Glomerular endothelial cell (primary cell): ENCODE measurements at places on chromosomes 3 and 15. TPM values are rescaled to one million over a fixed set of nuclear protein-coding genes. Genes with fewer than 3 reads are reported as not detected.

DNA sequence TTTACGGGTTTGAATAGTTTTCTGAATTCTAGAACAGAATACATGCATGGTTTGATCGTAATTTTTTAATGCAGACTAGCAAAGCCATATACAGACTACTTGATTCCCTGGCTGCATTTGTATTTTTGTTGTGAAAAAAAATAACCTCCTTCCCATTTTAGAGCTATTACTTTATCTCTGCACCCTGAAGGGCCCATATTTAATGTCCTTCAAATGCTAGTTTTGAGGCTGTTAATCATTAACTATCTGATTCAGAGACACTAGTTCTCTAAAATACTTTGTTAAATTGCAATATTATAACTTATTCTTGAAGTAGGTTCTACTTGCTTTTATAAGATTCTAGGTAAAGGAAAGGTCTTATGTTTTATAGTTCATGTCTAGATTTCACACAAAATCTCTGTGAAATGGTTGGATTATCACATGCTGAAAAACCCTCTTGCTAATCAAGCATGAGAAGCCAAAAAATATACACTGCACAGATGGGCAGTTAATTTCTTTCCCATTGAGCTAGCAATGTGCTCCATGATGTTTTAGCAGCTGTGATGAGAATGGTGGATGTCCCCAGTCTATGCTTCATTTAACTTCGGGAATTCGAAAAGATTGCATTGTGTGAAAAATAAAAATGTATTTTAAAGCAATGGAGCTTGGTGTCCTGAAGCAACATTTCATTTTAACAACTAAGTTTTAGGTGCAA is 634.0 kb upstream of the BCHE start:
- no peak for DNase-seq

Gene MYO5C
- total RNA-seq = 26.8 and 33.4 TPM in 2 replicates

DNA sequence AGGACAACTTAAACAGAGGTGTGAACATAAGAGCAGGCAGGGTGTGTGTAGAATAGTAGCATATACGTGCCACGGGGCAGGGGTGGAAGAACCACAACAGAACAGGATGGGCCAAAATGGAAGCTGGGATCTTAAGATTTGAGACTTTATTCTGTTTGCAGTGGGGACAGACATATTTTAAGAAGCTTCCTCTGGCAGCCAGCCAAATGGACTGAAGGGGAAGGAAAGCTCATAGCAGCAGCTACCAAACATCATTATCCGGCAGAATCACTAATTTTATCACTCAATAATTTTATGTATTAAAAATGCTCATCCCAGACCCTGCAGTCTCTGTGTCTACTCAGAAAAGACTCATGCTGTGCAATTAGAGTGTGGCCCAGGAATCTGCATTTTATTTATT is 130.9 kb upstream of the CTDSPL start:
- DNase-seq = no peak

DNA sequence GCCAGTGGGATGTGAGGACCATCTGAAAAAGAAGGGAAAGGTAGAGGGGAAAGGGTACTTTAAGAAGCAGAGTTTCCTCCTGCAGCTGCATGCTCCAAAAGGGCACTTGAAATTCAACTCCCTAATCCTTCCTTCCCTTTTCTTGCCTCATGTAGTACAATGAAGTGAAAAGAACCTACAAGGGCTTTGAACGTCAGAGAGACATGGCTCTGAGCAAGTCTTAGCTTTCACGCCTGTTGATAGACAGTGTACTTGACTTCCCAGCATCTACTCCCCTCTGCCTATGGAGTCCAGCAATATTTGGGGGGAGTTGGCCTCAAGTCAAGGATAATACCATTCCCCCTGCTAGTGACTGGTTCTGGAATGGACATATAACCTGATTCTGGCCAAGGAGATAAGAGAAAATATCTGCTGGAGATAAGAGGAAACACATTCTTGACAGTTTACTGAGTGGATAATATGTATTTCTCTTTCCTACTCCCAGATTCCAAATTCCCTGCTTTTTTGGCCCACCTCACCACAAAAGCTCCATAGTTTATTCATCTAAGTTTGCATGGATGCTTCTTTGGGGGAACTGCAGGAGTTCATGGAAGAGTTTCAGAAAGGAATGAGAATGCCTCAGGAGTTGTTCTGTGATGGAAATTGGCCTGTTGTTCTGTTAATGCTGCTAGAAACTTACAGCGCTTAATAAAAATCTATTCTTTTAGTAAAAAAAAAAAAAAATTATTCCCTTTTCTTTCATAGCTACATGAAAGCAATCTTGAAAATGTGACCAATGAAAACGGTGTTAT is 193.0 kb upstream of the TPM1 start:
- DNase-seq = no peak

GRCh38 chr15:28147801-28148200 is 48.7 kb upstream of the OCA2 start:
- DNase-seq = no peak

DNA sequence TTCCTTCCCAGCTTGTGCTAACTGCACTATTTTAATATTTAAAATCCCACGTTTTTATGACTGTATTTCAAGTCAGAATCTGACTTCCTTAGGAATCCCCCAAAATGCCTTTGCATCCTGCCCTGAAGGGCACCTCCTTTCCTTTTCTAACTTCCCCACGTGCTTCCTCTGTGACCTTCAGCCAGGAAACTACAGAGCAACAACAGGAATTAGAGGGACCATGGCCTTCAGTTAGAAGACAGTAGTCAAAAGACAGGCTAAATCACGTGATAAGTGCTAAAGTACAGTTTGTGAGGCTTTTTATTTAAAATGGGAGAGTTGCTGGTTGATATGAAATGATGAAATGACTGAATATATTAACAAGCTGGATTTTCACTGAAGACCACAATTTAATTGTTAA is 11.8 kb upstream of the ABHD10 start:
- no peak for DNase-seq

- no peak for DNase-seq
Observed at GRCh38 chr3:43995547-43996378, 245.9 kb upstream of the TOPAZ1 start.

- no peak for DNase-seq
Observed at GRCh38 chr15:92533298-92533697, 122.3 kb downstream of the FAM174B start.

DNA sequence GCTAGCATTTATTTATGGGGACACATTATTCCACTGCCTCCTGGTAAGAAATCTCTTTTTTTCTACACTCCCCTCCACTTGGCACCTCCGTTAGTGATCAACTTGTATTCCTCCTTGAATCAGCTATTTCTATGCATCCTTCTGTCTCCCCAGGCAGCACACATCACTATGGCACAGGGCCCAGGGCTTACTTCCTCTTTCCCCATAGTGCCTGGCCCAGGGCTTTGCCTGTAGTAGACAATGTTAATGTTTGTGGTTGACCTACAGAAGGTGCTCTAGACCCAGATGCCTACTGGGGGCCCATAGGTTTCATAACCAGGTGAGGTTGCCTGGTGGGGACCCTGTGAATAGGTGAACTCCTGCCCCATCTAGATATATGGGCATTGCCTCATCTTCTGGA is 44.9 kb downstream of the EPHB1 start:
- no peak for DNase-seq

- DNase-seq = no peak
Observed at GRCh38 chr3:127702151-127702578, 29.4 kb downstream of the ABTB1 start.

DNA sequence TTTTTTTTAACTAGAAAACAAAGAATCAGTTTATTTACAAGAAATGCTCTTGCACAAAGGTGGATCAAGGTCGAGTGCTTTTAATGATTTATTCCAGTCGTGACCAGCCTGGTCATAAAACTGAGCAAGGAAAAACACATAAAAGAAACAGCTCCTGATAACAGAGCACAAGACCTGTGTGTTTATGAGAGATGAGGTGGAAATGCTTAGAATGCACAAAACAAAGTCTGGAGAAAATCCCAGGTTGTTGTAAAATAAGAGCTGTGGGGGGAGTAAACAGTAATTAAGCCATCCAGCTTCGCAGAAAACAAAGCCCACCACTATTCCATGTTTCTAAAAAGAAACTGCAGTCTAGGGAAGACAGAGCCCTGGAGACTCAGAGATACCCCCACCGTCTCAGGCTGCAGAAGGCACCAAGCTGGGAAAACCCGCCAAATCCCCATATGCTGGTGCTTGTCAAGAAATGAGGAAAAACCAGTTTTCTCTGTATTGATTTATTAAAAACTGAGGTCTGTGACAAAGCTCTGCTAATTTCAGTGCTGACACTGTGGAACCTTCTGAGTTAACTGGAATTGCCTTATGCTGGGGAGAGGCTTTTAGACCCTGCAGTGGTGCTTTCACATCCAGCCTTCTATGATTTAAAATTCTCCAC is 139.3 kb downstream of the ADAMTS17 start:
- no peak for DNase-seq

Gene NAALADL2
- 0.19 and 1.3 TPM in 2 replicates for total RNA-seq

Gene SPATA12
- total RNA-seq = 0.15 and 0.18 TPM in 2 replicates

Gene BCHE
- total RNA-seq = 29.0 and 29.1 TPM in 2 replicates

GRCh38 chr3:170429050-170429449 is 10.4 kb downstream of the CLDN11 start:
- no peak for DNase-seq

Gene TIPARP
- 38.1 and 44.7 TPM in 2 replicates for total RNA-seq

DNA sequence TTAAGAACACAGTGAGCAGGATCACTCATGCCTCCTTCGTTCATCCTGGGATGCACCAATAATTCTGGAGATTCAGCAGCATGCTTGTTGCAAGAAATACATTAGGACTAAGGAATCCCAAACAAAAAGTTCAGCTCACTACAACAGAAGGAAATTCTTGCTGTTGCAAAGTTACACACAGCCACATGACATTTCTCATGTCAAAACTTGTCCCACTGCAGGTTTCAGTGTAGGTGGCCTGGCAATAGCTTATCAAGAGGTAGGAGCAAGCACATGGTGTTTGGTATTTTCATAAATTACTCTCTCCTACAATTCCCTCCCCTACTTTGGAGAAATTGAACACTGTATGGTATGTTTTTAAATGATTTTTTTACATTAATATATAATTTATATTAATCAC is 399.6 kb upstream of the EPHA3 start:
- no peak for DNase-seq

DNA sequence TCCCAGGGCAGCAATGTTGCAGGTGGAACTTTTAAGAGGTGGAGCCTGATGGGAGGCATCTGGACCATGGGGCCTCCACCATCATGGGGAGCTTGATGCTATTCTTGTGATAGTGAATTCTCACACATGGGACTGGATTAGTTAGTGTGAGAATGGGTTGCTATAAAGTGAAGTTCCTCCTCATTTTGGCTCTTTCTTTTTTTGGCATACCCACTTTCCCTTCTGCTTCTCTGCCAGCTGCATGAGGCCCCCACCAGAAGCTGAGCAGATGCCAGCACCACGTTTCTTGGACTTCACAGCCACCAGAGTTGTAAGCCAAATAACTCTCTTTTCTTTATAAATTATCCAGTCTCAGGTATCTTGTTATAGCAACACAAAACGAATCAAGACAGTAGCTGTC is 101.0 kb downstream of the PEX5L start:
- no peak for DNase-seq

DNA sequence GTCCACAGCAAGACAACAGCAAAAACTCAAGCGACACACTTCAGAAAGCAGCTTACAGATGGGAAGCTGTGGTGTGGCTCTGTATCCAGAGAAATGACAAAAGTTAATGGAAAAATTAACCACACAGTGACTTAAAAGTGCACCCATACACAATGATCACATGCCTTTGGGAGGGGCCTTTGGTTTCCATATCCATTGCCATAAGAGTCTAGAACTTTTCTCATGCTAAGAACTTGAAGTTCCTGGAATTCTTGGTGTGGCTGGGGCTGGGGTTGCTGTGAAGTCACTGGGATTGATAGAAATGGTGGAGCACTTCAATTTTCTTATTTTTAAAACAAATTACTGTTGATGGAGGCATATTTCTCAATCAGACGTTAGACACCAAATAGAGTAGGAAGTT is 108.6 kb upstream of the FEZF2 start:
- DNase-seq = no peak

Gene GP9
- total RNA-seq = not detected in 2 replicates

DNA sequence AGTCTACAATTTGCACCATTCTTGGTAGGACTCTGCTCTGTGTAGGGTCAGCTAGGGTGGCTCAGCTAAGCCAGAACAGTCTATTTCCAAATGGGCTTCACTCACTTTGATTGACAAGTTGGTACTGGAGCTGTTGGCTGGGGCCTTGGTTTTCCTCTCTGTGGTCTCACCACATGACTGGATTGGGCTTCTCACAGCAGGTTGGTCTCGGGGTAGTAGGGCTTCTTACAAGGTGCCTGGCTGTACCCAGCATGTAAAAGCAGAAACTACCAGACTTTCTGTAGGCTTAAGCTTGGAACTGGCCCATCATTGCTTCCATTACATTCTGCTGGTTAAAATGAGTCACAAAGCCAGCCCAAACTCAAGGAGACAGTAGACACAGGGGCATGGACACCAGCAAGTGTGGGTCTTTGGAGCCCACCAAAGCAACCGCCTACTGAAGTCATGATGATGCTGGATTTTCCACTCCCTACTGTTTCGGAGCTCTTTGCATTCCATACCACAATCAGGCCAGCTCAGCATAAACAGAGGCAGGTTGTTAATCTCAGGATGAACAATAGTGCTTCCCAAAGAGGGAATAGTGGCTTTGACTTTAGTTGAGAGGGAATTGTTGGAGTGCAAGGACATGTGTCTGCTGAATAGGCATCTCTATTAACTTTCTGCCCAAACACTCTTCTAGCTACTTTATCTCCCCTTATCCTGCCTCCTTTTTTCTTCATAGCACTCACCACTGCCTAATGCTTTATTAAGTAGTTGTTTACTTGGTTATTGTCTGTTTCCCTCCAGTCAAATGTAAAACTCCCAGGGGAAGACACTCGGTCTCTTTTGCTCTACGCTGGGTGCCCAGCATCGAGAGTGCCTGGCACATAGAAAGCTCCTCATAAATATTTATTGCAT is 78.0 kb upstream of the RARB start:
- DNase-seq = no peak

Gene GAP43
- 0.18 TPM in 1 of 2 replicates, not detected in the other for total RNA-seq

DNA sequence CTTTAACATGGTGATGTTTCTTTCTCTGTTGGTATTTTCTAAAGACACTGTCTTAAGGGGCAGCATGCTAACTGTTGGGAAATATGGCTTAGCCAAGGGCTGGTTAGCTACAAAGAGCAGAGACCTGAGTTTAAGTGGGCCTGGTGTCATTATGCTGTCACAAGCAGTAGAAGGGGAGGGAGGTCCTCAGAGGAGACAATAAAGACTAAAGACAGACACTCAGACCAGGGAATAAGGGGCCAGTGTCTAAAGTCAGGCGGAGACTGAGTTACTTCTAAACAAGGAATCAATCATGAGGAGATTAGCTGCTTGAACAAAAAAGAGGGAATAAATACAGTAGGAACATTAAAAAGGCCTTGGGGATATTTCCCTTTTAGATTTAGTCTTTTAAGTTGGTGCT is 142.7 kb upstream of the DPPA4 start:
- no peak for DNase-seq

GRCh38 chr15:52378746-52379394 is 83.3 kb upstream of the MYO5C start:
- no peak for DNase-seq

DNA sequence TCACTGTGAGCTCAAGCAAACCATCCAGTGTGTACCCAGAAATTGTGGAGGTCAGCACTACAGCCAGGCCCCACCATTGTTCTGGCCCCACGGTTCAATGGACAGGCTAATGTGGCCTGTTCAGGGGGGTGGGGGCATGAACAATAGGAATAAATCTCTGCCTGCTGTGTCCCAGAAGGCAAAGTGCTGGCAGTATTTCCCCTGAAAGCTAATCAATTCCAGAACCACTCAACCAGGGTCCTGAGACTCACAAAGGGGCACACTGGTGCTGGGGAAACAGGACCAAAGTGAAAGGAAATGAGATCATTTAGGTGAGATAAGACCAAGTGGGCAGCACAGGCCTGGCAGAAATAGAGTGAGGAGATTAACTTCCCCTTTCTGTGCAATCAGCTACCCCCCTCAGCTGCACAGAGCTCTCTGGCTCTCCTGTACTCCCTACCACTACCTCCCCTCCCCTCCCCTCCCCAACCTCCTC is 11.5 kb downstream of the CRYGS start:
- no peak for DNase-seq
